Stimulated activated CD8-positive, alpha-beta memory T cell treated with anti-CD3 and anti-CD28 coated beads, Interleukin-2, amount 100 ng/mL, for 1 hour (primary cell): ENCODE measurements at places on chromosomes 7 and 10.

DNA sequence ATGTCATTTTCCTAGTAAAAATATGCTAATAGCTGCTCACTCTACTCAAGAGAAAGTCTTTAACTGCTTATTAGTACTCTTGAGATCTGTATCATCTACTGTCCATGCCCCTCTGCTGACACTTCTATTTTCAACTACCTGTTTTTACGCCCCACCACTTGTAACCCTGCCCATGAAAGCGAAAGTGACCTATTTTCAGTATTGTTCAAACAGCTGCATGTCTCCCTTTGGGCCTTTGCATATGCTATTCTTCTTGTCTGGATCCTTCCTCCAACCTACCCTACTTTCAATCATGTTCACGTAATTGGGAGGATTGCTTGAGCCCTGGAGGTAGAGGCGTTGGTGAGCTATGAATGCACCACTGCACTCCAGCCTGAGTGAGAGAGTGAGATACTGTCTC, 1481.3 kb downstream of the GATA3 start:
- no peak for DNase-seq

- no peak for DNase-seq
Observed at GRCh38 chr7:117937753-117938483, 64.7 kb upstream of the CTTNBP2 start.

- no peak for DNase-seq
Observed at GRCh38 chr7:109476409-109476808, 906.7 kb downstream of the DNAJB9 start.

DNA sequence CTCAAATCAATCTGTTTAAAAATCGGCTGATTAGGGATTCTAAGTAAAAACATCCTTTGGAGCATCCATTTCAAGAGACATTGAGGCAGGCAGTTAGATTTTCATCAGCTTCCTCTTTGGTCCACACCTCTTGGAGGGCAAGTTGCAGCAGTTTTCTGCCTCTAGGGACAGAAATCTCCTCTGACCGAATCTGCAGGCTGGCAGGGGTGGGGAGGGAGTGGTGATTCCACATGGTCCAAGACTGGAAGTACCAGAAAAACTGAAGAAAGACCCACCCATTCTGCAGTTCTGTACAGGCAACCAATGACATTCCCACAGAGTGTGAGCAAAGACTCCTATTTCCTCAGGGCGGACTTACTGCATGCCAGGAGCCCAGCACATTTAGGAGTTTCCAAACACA, 29.0 kb downstream of the FGFBP3 start:
- DNase-seq = no peak

GRCh38 chr10:78914502-78915189, 154.1 kb upstream of the ZMIZ1 start:
- DNase-seq = no peak
